CD4-positive, CD25-positive, alpha-beta regulatory T cell (primary cell): ENCODE measurements at places on chromosomes 7 and 10. TPM values are rescaled to one million over a fixed set of nuclear protein-coding genes. Genes with fewer than 3 reads are reported as not detected.

Gene ADAM12
- polyA plus RNA-seq: 3.0 TPM

Gene COL28A1
- polyA plus RNA-seq: not detected

DNA sequence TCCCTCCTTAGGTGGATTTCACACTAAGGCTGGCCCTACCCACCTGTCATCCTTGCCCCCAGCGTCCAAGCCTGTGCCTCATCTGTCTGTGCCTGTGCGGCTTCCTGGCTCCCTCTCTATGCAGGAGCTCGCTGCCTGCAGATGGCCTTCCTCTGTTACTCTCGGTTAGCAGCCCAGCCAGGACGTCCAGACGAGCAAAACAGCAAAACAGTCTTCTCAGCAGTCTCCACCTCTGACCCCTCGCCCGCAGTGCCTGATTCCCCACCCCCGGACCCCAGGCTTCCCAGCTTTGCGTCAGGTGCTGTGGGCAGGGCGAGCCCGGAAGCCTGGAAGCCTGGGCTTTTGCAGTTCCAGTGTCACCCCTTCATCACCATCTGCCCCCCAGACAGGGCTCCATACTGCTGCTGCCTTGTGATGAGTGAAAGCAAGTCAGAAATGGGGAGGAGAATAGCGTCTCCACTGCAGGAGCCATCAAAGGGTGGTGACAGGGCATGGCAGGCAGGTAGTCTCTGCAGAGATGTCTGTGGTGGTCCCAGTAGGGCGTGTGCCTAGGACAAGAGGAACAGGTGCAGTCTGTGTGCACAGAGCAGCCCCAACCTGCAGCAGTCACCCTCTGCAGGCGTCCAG, 88.5 kb downstream of the ADCY1 start:
- DNase-seq: no peak

- no peak for DNase-seq
These were observed 74.3 kb upstream of the PDCD4 start for GRCh38 chr10:110797416-110797815.

DNA sequence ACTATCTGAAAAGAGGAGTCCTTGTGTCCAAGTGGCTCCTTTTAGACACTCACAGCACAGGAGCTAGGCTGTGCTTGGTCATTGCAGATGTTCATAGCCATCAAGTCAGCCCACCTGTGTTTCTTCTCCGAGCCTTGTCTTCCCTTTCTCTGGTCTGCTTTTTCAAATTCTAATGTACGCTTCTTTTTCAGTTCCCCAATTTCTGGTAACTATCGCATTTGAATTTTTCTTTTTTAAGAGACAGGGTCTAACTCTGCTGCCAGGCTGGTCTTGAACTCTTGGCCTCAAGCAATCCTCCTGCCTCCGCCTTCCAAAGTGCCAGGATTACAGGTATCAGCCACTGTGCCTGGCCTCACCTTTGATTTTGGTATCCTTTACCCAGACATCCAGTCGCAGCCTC, 18.9 kb downstream of the APBB1IP start:
- no peak for DNase-seq

GRCh38 chr7:149780636-149781419, 7.4 kb upstream of the ZNF467 start:
- no peak for DNase-seq

DNA sequence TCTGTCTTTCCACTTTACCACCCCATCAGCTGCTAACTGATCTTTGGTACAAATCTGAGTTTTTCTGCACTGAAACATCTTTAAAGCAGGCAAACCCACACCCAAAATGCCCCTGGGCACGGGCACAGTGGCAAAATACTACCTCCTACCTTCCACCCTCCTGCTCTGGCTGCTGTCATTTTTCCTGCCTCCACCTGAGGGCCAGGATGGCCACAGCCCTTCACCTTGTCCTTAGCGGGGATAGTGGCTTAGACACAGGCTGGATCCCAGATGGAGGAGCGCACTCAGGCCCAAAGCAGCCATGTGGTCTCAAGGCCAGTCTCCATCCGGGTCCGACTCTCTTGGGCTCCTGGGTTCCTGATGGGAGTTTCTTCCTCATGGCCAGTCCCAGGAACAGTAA, 98.3 kb downstream of the HIF1AN start:
- no peak for DNase-seq

DNA sequence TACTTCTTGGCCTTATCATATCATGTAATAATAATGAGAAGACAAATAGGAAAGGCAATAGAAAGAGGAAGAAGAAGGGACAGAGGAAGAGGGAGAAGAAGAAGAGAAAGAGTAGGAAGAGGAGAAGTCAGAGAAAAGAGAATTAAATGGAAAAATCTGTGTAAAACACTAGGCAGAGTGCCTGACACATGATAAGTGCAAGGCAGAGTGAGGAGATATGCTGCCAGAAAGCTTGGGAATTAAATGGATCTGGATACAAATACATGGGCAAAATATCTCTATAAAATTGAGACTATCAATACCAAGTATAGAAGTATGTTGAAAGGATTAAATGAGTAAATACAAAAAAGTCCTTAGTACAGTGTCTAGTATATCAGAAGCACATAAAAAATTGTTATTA, 124.8 kb downstream of the CACNA2D1 start:
- DNase-seq: no peak

GRCh38 chr7:84274029-84274638, 79.5 kb upstream of the SEMA3A start:
- DNase-seq: no peak

DNA sequence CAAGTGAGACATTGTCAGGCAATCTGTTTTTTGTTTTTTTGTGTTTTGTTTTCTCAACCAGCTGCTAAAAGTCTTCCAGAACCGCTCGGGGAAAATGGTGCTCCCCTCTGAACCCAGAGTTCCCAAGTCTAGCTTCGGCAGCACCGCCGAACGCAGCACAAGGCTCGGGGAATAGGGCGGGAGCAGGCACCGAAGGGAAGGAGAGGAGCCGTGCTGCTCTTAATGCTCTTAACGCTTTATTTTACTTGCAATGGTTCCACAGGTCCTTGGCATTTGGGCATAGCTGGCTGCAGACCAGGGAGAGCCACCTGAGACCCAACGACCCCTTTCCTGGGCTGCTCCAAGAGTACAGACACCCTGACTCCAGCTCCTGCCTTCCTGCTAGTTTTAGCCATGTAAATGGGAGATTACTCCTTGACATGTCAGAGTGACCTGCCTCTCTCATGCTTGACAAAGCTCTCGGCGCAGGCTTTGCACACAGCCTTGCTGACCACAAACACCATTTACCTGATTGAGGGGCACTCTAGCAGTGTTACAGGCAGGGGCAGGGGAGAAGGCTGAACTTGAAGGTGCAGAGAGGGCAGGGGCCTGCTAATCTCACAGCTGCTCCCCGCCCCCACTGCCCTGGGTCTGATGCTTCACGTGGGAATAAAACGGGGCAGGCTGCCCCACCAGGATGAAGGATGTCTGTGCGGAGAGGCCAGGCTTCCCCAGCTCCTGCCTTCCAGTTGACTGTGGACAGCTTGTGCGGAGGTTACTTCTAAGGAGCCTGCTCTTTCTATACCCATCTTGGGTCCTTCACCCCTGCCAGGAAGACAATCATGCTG, 58.6 kb upstream of the EFCAB10 start:
- DNase-seq: no peak

- no peak for DNase-seq
These were observed 170.4 kb downstream of the MAGI2 start for GRCh38 chr7:79282882-79283602.

GRCh38 chr7:120218712-120219111, 54.3 kb upstream of the KCND2 start:
- DNase-seq: no peak

Gene EPO
- polyA plus RNA-seq: not detected

Gene SPOCK2
- polyA plus RNA-seq: 265 TPM

Gene ZPBP
- not detected for polyA plus RNA-seq

Gene WIPF3
- not detected for polyA plus RNA-seq

GRCh38 chr7:44046321-44047061, 2.0 kb downstream of the DBNL start:
- no peak for DNase-seq

DNA sequence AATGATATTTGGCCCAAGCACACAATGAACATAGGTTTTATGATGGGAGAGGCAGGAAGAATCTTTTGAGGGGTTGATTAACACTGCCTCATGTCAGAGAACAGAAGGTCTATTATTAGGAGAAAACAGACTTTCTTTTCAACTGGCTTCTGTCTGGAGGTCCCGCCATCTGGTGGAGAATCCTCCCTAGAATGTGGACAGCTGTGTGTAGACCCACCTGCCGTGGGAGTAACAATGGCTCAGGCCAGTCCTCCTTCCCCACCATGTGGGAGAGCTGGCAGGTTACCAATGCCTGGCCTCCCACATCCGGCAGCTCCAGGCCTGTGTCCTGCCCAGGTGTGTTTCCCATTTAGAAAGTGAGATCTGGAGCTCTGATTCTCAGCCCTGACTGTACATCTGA, 70.4 kb upstream of the AOAH start:
- no peak for DNase-seq

Gene DNAJB9
- 44.1 TPM for polyA plus RNA-seq

DNA sequence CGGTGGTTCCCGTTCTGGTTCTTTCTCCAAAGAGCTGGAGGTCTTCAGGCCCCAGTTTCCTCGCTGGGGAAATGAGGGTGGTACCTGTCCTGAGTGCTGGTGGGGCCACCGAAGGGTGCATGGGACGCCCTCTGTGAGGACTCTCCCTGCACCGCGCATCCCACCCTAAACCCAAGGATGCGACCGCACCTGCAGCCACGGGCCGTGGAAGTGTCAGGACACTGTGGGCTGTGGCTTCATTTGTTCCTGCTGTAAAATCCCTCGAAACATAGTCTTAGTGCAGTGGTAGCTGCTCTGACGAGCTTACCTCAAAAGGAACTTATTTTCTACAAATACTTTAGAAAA, 84.1 kb downstream of the NKX6-2 start:
- no peak for DNase-seq

DNA sequence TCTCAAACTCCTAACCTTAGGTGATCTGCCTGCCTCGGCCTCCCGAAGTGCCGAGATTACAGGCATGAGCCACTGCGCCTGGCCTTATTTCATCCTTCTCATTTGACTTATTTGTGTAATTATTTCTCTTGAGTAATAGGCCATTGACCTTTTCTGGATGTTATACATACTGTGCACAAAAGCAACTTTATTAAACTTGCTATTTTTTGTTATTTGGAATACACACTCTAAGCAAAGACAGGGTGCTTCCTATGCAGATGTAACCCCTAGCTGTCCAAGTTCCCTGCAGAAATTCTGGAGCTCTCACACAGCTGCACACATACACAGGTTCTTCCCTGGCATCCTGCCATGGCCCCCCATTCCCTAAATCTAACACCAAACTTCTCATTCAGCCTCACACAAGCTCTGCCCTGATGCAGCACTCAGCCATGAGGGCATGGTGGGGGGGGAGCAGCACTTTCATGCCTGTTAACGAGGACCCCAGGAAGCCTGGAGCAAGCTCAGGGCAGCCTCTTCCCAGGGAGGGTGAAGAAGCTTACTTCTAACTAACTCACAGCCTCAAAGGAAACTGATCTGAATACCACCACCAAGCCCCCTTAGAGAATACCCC, 33.2 kb downstream of the SH3PXD2A start:
- no peak for DNase-seq

DNA sequence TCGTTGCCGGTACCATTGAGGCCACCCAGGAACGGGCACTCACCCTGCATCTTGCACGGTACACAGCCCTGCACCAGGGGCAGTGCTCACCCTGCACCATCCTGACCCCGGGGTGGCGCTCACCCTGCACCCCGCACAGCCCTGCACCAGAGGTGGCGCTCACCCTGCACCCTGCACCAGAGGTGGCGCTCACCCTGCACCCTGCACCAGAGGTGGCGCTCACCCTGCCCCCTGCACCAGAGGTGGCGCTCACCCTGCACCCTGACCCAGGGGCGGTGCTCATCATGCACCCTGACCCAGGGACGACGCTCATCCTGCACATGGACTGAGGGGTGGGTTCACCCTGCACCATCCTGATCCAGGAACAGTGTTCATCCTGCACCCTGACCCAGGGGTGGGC, 6.4 kb downstream of the TUBGCP2 start:
- DNase-seq: no peak

GRCh38 chr7:155796381-155797261, 15.6 kb downstream of the SHH start:
- DNase-seq: peak; percentile 42

Gene CDHR1
- 0.28 TPM for polyA plus RNA-seq

GRCh38 chr7:140983802-140984201, 30.9 kb downstream of the MRPS33 start:
- DNase-seq: peak; percentile 35

GRCh38 chr10:129864082-129864481, 100.0 kb downstream of the EBF3 start:
- no peak for DNase-seq

DNA sequence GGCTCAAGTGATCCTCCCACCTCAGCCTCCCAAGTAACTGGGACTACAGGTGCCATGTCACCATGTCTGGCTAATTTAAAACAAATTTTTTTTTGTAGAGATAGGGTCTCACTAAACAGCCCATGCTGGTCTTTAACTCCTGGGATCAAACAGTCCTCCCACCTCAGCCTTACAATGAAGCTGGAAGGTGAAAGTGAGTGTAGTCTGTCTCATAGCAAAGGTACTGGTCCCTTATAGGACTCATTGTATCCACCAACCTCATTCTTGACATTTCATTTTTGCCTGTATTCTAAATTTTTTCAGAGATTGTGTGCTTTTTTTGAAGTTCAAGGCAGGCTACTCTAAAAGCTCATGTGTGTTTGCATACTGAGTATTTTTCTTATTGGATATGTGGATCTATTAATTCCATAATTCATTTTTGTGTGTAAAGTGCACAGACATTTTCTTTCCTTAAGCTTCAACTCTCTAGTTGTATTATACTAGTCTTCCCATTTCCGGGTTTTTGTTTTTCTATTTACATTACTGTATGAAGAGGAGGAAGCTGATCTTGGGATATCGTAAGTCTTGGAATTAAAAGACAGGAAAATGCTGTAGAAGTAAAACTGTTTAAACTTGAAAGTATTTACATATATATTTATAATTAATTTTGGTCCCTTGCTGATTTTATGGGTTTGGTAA, 13.3 kb downstream of the KMT2E start:
- no peak for DNase-seq

DNA sequence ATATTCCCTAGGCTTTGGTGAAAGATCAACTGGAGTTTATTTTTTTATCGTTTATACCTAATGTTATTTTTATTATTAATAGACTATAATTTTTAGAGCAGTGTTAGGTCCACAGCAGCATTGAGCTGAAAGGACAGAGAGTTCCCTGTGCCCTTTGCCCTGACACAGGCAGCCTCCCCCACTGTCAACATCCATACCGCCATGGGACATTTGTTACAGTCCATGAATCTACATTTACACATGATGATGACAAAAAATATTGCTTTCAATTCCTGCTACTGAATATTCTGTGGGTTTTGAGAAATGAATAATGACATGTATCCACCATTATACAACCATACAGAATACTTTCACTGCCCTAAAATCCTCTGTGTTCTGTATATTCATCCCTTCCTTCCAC, 1297.5 kb upstream of the SORCS1 start:
- DNase-seq: no peak

- no peak for DNase-seq
These were observed 79.1 kb upstream of the BTBD16 start for GRCh38 chr10:122191936-122192541.
